ENCODE measurements at places on chromosomes 2 and 18. TPM values are rescaled to one million over a fixed set of nuclear protein-coding genes. Genes with fewer than 3 reads are reported as not detected.

DNA sequence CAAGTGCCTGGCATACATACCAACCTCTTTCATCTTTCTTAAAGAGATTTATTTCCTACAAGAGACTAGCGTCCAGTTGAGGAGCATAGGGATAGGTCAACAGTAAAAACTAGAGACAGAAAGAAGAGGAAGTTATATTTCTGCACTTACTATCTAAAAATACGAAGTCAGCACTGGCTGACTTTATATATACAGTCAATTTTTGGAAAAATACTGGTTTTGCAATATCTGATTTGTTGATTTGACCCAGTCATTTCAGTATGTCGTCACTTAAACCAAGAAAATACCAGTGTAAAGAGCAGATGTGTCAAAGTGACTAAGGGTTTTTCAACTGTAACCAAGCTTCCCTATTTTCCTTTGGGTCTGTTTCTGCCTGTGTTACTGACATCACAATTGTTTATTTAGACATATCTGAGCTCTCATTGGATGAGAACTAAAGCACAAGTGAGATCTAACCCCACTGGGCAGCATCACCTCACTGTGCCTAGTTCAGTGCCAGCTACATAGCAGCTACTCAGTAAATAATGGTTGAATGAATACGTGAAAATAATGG, 23.0 kb downstream of the CYTIP start:
- DNase-seq, result no peak

- DNase-seq, result no peak
Measured at GRCh38 chr2:60485055-60485454, 68.4 kb downstream of the BCL11A start.

- peak; percentile 81 for DNase-seq
Measured at GRCh38 chr2:102251042-102251848, 60.1 kb upstream of the IL1RL1 start.

DNA sequence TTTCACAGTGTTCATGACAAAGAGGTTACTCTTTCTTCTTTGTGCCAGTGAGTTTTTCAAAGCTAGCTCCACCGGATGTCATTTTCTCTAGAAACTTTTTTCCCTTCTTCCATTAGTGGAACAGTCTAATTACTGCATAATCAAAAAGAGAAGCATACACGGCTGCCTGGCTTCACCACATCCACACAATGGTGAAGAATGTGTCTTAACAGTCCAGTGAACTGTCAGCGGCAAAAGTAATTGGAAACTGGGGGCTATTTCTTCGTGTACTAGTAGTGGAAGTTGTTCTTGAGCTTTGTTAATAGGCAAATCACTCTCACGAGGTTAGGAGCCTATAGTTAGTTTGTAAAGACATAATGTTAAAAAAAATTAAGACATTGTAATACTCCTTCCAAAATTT, 32.9 kb upstream of the PIK3C3 start:
- DNase-seq, result no peak

GRCh38 chr18:49734836-49735235, 78.5 kb downstream of the ACAA2 start:
- no peak for DNase-seq

- peak; percentile 46 for DNase-seq
Measured at GRCh38 chr2:127175041-127175721, 44.9 kb downstream of the CYP27C1 start.

- DNase-seq, result no peak
Measured at GRCh38 chr2:48287976-48288375, 242.0 kb upstream of the STON1 start.

GRCh38 chr2:220961143-220961860, 610.8 kb downstream of the EPHA4 start:
- no peak for DNase-seq

- DNase-seq, result no peak
Measured at GRCh38 chr2:66013456-66013855, 421.5 kb upstream of the MEIS1 start.

DNA sequence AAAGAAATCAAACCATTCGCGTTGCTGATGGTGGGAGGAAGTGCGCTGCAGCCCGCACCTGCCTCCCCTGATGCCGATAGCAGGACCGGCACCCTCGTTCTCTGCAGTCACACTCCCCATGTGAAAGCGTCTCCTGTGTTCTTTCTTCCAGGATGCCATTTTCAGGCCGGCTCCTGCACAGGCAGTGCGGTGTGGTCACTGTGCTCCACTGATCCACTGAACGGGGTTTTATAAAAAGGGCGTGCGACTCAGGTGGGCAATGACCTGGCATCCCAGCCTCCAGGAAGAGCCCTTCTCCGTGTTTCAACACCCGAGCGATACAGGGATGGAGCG, 88.3 kb upstream of the SNTG2 start:
- no peak for DNase-seq

- no peak for DNase-seq
Measured at GRCh38 chr2:211741966-211742365, 796.6 kb downstream of the ERBB4 start.

- no peak for DNase-seq
Measured at GRCh38 chr2:26805241-26805676, 19.4 kb downstream of the CENPA start.

- DNase-seq, result no peak
Measured at GRCh38 chr2:7906431-7906830, 775.4 kb upstream of the ID2 start.

GRCh38 chr18:73785300-73785699, 362.3 kb downstream of the FBXO15 start:
- no peak for DNase-seq

DNA sequence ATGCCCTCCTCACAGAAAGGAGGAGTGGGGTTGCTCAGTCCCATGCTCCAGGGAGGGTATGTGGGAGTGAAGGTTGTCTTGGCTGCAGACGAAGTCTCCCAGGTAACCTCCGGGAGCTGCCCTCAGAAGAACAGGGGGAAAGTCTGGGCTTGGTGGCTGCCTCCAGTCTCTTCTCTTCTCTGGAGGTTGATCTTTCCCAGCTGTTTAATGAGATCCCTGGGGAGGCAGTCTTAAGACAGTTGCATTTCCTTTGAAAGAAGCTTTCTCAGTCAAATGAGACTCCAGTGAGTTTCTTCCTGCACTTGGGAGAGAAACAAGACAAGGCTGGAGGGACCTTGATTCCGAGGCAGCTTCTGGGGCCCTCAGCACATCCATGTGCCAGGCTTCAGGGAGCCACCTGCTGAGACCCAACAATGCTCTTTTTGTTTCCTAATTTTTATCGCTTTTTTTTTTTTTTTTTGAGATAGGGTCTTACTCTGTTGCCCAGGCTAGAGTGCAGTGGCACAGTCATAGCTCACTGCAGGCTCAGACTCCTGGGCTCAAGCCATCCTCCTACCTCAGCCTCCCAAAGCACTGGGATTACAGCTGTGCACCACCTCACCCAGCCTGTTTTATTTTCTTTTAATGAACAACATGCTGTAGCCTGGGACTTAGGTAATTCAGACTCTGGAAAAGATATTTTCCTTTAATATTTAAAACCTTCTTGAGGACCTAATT, 71.7 kb upstream of the TPO start:
- DNase-seq, result no peak

DNA sequence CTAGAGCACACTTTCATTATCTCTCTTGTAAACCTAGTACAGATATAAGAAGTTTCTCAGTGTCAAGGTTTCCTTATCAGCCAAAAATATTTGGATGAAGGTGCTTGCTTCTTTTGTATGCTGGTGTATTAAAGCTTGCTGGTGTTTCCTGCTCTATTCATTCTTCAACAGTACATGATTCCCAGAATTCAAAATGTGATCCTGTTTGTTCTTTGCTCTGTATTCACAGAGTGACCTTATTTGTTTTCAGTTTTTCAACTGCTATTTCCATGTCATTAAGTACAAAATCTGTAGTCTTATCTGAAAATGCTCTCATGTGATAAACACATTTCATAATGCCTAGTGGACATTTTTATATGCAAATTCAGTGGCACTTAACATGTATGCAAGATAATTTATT, 1185.8 kb downstream of the SUCLG1 start:
- DNase-seq, result no peak

DNA sequence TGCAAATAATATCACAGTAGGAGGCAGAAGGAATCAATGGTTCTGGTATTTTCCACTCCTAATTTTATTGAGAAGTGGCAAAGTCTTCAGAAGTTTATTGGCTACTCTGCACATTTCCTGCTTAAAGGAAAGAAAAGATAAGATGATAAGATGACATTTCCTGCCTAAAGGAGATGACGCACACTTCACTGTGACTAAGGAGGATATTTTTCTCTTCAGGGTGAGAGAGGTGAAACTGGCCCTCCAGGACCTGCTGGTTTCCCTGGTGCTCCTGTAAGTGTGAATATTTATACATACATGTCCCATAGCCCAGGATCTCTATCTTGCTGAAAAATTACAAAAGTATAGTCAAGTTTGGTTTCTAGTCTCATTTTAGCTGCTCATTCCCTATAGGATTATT, 27.9 kb downstream of the COL3A1 start:
- DNase-seq, result no peak

DNA sequence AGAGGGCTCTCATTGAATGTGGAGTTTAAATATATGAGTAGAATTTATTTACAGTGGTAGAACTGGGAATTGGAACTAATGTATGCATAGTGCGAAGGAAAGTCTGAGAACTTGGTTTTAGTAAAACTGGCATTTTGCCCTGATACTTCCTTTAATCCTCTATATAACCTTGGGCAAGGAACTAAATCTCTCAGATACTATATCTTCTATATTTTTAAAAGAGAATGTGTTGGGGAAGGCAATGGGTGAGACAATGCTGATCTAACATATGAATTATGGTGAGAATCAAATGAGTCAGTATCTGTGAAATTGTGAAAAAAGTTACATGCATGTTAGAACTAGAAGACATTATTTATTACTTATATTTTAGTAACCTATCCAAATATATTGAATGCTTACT, 2109.4 kb upstream of the PIK3C3 start:
- DNase-seq, result no peak

GRCh38 chr2:323035-323434, 35.1 kb upstream of the ALKAL2 start:
- DNase-seq, result no peak

DNA sequence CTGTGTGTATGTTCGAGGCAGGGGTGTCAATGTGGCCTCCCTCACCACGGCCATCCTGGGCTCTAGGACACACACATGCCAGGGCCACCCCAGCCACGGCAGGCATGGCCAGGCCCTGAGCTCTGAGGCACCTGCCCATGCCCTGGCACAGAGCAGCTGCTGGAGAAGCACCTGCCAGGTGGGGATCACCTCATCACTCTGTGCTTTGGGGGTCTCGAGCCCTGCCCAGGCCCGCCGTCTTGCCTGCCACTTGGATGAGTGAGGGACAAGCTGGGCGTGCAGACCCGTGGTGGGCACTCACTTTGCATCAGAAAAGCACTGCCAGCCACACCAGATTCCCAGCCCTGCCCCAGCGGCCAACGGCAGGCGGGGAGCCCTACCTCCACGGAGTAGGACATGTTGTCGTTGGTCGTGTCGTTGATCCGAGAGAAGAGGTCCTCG, 33.1 kb downstream of the KIF1A start:
- no peak for DNase-seq

DNA sequence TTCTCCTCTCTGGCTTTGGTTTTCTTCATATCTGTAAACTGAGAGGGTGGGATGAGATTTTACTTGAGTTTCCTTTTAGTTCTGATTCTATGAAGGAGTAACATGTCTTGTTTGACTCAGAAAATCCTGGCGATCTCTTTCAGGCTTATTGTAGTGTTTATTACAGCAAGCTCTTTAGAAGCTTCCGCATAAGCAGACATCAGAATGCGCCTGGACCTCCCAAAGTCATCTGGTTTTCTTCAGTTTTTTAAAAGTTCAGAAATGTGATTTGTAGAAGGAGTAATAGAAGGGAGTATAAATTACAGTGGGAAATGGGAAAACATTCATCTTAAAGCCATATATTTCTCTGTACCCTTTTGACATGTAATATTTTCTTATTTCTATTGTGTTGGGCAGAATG, 68.4 kb downstream of the EML6 start:
- DNase-seq, result no peak

DNA sequence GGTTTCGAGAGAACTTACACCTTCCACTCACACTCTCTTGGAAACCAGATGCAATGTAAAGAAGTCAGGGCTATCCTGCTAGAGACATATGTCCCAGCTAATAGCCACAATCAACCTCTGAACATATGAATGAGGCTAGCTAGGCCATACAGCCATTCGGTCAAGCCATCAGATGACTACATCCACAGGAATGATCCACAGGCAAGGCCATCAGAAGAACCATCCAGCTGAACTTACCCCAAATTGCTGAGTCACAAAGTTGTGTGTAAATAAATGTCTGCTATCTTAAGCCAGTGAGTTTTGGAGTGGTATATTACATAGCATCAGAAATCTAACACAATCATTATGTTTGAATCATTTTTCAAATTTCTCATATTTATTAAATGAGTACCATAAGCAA, 5.2 kb upstream of the SPAST start:
- DNase-seq, result no peak

Gene DPYSL5
- 0.35 TPM for total RNA-seq

Gene KCNF1
- total RNA-seq, result 0.90 TPM

Gene DUSP19
- total RNA-seq, result 2.5 TPM

Gene IL1F10
- not detected for total RNA-seq

Gene RIOK3
- 165 TPM for total RNA-seq

Gene ATP6V1C2
- total RNA-seq, result 1.7 TPM

Gene RBM44
- total RNA-seq, result 0.35 TPM

Gene VWC2L
- not detected for total RNA-seq

Gene TEKT4
- not detected for total RNA-seq

Gene CAPN13
- total RNA-seq, result 25.5 TPM

Gene ZNF513
- 24.5 TPM for total RNA-seq

Gene MC4R
- not detected for total RNA-seq

Gene OST4
- total RNA-seq, result 331 TPM

Gene RTN4
- total RNA-seq, result 199 TPM

Gene R3HDM1
- 22.7 TPM for total RNA-seq
